Adrenal gland (tissue), 19 donors: ENCODE measurements at places on chromosomes 12 and 14. TPM values are rescaled to one million over a fixed set of nuclear protein-coding genes. Genes with fewer than 3 reads are reported as not detected.
A peak's percentile ranks its signal among the peaks of the same experiment; 100 is the strongest.

The TMEM179 gene
- 11.7 TPM for total RNA-seq

The TESPA1 gene
- 0.11 TPM for total RNA-seq

The ATF1 gene
- total RNA-seq: 57.9 TPM

The ZDHHC22 gene
- not detected for total RNA-seq

DNA sequence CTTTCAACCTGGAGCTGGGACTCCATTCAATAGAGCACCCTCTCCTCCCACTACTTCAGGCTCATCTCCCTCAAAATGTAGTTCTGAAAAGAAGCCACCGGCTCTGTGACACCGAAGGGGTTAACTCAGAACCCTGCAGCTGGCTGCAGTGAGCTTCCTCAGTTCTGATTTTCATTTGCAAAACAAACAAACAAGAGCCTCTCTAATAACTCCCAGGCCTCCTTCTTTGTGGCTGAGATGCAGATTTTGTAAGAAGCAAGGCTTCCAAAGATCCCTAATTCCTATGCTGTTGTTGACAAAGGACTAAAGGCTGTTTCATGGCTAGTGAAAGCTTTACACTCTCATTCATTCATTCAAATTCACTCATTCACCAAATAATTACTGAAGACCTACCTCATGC lies 333.4 kb upstream of the TBX3 start:
- no peak for DNase-seq

- peak; percentile 68 for DNase-seq
Measured at GRCh38 chr12:124828264-124829007, 35.2 kb downstream of the SCARB1 start.

- no peak for DNase-seq
Measured at GRCh38 chr12:130971925-130972585, 18.3 kb downstream of the ADGRD1 start.

GRCh38 chr12:68538726-68539614 lies 71.7 kb upstream of the RAP1B start:
- peak; percentile 33 for DNase-seq

GRCh38 chr12:130154276-130155070 lies 7.8 kb upstream of the FZD10 start:
- no peak for DNase-seq

- peak; percentile 19 for DNase-seq
Measured at GRCh38 chr14:63781686-63782085, 53.8 kb upstream of the SGPP1 start.

DNA sequence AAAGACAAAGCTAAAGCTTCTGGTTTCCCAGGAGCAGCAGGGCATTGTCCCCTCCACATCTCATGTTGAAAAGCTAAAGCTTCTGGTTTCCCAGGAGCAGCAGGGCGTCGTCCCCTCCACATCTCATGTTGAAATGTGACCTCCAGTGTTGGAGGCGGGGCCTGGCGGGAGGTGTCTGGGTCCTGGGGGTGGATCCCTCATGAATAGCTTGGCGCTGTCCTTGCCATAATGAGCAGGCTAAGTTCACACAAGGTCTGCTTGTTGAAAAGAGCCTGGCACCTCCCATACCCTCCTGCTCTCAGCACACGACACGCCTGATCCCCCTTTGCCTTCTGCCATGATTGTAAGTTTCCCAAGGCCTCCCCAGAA lies 123.7 kb downstream of the PIWIL1 start:
- no peak for DNase-seq

DNA sequence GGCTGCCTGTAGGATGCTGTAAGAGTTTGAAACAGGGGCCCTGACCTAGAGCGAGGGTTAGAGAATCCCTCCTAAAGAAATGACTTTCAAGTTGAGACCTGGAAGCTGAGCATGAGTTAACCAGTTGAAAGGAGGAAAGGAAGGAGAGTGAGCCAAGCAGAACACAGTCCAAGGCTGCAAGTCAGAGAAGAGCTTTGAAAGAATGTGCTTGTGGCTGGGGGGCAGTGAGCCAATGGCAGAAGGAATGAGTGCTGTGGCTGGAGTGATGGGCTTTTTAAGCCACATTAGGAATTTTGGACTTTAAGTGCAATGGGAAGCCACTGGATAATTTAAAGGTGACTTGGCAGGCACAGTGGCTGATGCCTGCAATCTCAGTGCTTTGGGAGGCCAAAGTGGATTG lies 18.1 kb downstream of the CDKN1B start:
- DNase-seq: no peak

GRCh38 chr14:80385336-80385735 lies 174.0 kb upstream of the DIO2 start:
- DNase-seq: no peak

DNA sequence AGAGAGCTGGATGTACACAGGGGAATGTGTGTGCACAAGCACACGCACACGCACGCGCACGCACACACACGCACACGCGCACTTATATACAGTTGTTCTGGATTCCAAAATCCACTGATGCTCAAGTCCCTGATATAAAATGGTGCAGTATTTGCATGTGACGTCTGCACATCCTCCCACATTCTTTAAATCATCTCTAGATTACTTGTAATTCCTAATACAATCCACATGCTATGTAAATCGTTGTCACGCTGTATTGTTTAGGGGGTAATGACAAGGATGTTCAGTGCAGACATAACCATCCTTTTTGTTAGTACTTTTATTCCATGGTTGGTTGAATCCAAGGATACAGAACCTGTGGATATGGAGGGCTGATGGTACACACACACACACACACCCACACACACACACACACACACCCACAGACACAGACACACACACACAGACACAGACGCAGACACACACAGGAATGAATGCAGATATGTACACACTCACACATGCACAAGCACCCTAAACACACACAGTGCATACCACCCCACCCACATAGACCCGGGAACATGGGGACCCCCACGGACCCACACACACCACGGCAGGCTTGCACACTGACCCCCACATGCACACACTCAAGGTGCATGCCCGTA lies 188.5 kb upstream of the PRMT8 start:
- no peak for DNase-seq

- no peak for DNase-seq
Measured at GRCh38 chr12:96046543-96047228, 11.3 kb upstream of the LTA4H start.

- no peak for DNase-seq
Measured at GRCh38 chr12:109892165-109892715, 7.8 kb upstream of the TCHP start.
